Prostate gland (tissue), 2 donors: ENCODE measurements at places on chromosomes 11 and 22. TPM values are rescaled to one million over a fixed set of nuclear protein-coding genes. Genes with fewer than 3 reads are reported as not detected.

Gene DEFB108B
- total RNA-seq: not detected

Gene NRIP3
- total RNA-seq: 0.27 TPM

Gene TRPM5
- not detected for total RNA-seq

- no peak overlapping the region for H3K4me3 ChIP-seq
- H3K27me3 ChIP-seq: no peaks in the 10 kb centered on the region
- H3K4me1 ChIP-seq: no peaks in the 10 kb centered on the region
- H3K36me3 ChIP-seq: no peaks in the 10 kb centered on the region
- peak; percentile 5 for DNase-seq
These were observed 75.7 kb upstream of the E2F8 start for GRCh38 chr11:19316434-19316833.

GRCh38 chr11:2428322-2428795 lies 16.0 kb downstream of the TRPM5 start:
- H3K4me1 ChIP-seq: no peaks in the 10 kb centered on the region
- peak; percentile 77 for DNase-seq
- no peak overlapping the region for H3K4me3 ChIP-seq
- no peaks in the 10 kb centered on the region for H3K27me3 ChIP-seq
- no peaks in the 10 kb centered on the region for H3K36me3 ChIP-seq

DNA sequence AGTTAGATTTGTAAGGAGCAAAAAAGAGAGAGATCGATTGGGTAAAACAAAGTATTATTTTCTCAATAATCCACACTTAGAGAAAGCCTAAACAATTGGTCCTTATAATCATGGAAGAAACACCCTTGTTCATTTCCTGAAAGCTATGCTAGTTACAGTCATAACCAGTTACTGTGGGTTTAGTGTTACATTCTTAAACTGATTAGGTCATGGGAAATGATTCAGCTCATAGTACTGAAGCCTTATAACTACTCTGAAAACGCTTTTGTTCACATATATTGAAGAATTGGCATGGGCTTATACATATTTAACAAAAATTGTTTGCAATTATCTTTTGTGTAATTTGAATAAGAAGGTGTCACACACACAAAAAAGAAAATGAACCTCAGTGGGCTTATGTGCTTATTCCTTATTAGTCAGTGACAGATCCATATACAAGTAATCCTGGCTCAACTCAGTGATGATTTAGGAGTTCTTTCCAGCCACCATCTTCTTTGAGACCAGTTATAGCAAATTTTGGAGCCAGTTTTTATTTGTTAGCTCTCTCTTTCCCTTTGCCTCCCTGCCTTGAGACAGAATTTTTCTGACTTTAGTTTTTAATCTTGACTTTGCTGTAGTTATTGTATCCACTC lies 198.5 kb upstream of the CTSC start:
- no peak for DNase-seq
- no peaks in the 10 kb centered on the region for H3K36me3 ChIP-seq
- H3K4me3 ChIP-seq: no peak overlapping the region
- no peaks in the 10 kb centered on the region for H3K27me3 ChIP-seq
- H3K4me1 ChIP-seq: no peaks in the 10 kb centered on the region

DNA sequence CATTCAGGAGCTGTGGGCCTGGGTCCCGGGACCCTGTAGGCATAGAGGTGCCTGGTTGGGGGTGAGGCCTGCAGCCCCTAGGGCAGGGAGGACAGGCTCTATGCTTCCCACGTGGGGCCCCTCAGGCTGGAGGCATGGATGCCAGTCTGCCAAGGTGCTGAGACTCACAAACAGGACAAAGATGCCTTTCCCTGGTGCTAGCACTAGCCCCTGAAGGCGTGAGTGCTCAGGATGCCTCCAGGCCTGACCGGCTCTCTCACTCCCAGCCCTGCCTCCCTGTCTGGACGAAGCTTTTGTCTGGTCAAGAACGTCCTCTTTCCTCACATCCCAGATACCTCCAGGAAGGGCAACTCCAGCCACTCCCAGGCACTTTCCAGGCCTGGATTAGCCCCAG lies 2.1 kb downstream of the CDC42BPG start:
- H3K4me1 ChIP-seq: peaks cover 10% of the 10 kb centered on the region
- H3K4me3 ChIP-seq: peak overlapping the region; percentile 65
- H3K36me3 ChIP-seq: no peaks in the 10 kb centered on the region
- no peak for DNase-seq
- H3K27me3 ChIP-seq: no peaks in the 10 kb centered on the region

DNA sequence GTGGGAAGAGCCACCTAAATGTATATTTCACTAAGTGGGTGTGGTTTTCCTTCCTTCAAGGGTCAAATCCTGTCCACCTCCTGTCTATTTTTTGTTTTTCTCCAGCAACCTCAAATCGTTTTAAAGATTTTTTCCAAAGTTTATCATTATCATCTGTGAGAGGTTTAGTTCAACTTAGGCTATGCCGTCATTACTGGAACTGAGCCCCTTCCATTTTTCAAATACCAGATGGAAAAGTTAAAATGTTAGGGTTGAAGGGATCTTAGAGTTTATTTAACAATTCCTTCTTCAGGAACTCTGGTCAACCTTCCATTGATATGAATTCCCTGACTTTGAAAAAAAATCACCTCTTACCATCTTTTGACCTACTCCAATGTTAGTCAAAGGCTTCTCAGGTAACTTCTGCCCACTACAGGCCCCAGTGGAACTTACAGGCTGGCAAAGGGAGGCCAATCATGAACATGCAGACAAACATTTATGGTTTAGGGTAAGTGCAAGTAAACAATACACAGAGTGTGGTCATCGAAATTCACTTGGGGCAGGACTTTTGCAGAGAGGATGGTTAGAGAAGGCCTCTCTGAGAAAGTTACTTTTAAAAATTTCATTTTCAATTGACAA lies 45.2 kb downstream of the SYN3 start:
- DNase-seq: no peak
- no peak overlapping the region for H3K4me3 ChIP-seq
- no peaks in the 10 kb centered on the region for H3K27me3 ChIP-seq
- no peaks in the 10 kb centered on the region for H3K36me3 ChIP-seq
- no peaks in the 10 kb centered on the region for H3K4me1 ChIP-seq

DNA sequence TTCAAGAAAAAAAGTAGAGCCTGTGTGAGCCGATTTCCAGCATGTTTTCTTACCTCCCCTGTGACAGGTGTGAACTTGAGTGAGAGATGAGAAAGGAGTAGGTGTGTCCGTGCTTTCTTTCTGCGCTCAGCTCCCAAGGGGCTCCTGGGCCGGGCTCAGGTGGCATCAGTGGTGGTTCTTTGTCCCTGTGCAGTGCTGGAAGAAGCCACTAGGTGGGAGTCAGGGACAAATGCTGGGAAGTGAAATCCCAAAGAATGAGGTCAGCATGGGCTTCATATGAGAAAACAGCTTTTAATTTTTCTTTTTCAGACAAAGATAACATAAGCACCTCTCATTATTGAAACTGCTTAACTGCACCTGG lies 57.8 kb downstream of the PPFIBP2 start:
- H3K4me3 ChIP-seq: no peak overlapping the region
- H3K27ac ChIP-seq: peak overlapping the region; percentile 51
- no peaks in the 10 kb centered on the region for H3K27me3 ChIP-seq
- no peaks in the 10 kb centered on the region for H3K36me3 ChIP-seq
- H3K4me1 ChIP-seq: peaks cover 38% of the 10 kb centered on the region
- DNase-seq: peak; percentile 76

GRCh38 chr11:71286701-71287643 lies 34.6 kb upstream of the SHANK2 start:
- H3K4me3 ChIP-seq: no peak overlapping the region
- H3K4me1 ChIP-seq: peaks cover 8% of the 10 kb centered on the region
- H3K36me3 ChIP-seq: no peaks in the 10 kb centered on the region
- peak; percentile 91 for DNase-seq
- H3K27me3 ChIP-seq: no peaks in the 10 kb centered on the region

DNA sequence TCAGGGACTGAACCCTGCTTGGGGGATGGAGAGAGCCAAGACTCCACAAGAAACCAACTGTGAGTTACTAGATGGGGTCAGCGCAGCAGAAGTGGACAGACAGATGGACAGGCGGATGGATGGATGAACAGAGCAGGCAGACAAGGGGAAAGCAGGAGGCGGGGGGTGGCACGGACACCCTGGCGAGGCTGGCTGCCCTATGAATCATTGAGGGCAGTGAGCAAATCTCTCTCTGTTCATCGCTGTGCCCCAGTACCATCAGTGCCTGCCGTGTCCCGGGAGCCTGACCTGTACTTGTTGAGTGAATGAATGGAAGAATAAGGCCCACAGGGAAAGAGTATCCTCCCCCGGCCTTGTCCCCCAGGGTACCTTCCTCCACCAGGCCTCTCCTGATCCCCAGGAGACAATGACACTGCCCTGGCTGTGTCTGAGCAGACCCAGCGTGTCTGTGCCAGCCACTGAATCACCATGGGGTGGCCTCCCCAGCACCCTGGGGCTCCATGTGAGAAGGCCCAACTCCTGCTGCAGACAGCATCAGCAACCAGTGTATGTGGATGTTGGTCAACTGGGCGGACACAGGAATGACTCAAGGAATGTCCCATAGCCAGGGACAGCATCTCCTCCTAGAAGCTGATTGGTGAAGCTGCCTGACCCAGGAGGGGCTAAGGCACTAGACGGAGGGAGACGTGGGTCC lies 5.1 kb upstream of the KLHL35 start:
- peaks cover 1% of the 10 kb centered on the region for H3K27me3 ChIP-seq
- no peaks in the 10 kb centered on the region for H3K36me3 ChIP-seq
- no peak overlapping the region for H3K27ac ChIP-seq

DNA sequence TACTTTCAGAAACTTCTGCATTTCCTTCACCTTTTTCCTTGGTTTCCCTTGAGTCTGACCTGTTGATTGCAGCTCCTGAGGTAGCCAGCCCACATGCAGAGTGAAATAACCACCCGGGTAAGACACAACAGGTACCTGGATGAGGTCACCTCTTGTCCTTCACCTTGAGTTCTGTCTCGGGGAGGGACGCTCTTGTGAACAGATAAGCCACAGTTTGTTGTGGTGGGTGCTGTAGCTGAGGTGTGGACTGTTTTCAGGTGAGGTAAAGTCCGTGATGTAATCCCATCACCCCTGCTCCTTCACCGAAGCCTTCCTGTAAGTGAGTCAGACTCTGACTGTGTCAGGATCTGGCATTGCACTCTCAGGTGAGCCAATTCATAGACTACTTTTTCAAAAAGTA lies 183.1 kb downstream of the NAV2 start:
- DNase-seq: no peak
- no peak overlapping the region for H3K27ac ChIP-seq
- H3K27me3 ChIP-seq: no peaks in the 10 kb centered on the region
- no peak overlapping the region for H3K4me3 ChIP-seq

DNA sequence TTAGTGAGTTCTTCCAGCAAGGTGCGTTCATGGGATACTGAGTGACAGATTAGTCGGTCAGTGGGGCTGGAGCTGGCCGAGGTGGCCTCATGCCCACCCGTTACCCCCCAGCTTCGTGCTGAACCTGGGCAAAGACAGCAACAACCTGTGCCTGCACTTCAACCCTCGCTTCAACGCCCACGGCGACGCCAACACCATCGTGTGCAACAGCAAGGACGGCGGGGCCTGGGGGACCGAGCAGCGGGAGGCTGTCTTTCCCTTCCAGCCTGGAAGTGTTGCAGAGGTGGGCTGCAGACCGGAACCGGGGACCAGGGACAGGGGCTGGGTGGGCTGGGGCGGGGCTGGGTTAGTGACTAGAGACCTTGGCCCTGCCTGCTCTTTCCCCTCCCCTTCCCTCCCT lies 2.9 kb downstream of the LGALS1 start:
- no peak overlapping the region for H3K27ac ChIP-seq
- no peak for DNase-seq
- no peaks in the 10 kb centered on the region for H3K27me3 ChIP-seq
- no peak overlapping the region for H3K4me3 ChIP-seq

DNA sequence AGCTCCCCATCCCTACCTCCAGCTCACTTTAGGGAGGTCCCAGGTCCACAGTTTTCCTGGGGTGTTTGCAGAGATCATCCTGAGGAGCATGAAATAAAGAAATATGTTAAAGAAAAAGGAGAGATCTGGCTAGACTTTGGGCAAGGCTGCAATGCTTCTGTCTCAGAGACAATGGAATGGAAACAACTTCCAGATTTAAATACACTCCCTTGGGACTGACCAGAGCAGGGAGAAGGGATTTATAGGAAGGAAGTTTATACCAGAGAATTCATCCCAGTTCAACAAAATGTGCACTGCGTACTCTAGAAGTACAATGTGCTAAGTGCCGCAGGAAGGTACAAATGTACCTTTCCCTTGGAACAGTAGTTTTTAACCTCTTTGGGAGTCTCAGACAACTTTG lies 40.4 kb downstream of the ETS1 start:
- no peaks in the 10 kb centered on the region for H3K27me3 ChIP-seq
- H3K27ac ChIP-seq: no peak overlapping the region
- H3K4me1 ChIP-seq: no peaks in the 10 kb centered on the region

- DNase-seq: no peak
- H3K27ac ChIP-seq: peak overlapping the region; percentile 85
- H3K4me1 ChIP-seq: peaks cover 8% of the 10 kb centered on the region
- H3K4me3 ChIP-seq: peak overlapping the region; percentile 87
- no peaks in the 10 kb centered on the region for H3K36me3 ChIP-seq
These were observed 696 bp upstream of the MARK2 start for GRCh38 chr11:63838150-63838677.

- H3K27me3 ChIP-seq: no peaks in the 10 kb centered on the region
- H3K4me1 ChIP-seq: no peaks in the 10 kb centered on the region
- H3K27ac ChIP-seq: no peak overlapping the region
- no peak overlapping the region for H3K4me3 ChIP-seq
These were observed 52.0 kb downstream of the CBL start for GRCh38 chr11:119258180-119258579.

DNA sequence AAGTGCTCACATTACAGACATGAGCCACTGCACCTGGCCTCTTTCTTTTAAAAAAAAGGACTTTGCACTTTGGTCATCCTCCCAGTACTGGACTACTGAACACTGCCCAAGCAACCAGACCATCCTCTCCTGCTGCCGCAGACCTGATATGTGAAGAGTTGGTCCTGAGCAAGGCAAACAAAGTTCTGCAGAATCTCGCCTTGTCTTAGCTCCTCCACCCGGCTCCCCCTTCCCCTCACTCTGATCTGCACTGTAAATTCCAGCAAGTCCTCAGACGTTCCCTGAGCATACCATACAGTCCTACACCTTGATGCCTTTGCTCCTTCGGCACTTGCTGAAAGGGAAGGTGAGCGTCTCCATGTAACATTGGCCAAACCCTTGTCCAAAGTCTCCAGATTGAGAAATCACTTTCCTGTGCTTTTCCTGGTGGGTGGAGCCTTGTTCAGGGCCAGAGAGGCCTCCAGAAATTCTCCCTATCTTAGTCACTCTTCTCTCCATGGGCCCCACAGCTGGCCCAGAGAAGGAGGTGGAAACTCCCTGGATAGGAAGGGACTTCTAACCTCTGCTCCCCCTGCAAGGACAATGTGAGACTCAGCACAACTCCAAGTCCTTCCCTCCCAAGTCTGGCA lies 47.0 kb upstream of the TIMP3 start:
- H3K27ac ChIP-seq: no peak overlapping the region
- H3K4me3 ChIP-seq: no peak overlapping the region
- no peak for DNase-seq

DNA sequence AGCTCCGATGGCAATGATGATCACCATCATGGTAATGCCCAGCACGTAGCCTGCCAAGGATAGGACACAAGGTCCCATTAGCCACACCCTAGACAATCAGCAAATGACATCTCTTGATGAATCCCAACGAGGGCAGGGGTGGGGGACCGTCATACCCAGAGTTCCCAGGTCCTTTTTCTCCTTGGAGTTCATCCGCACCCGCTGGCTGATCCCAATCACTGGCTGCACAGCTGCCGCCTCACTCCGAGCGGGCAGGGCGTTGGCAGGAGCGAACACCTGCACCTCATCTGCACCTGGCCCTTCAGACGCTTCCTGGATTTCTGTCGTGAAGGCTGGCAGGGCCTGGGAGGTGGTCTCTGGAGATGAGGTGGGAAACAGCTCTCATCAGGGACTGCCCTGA lies 2.9 kb downstream of the PIK3IP1 start:
- H3K4me1 ChIP-seq: no peaks in the 10 kb centered on the region
- no peak for DNase-seq
- no peak overlapping the region for H3K4me3 ChIP-seq
- no peaks in the 10 kb centered on the region for H3K27me3 ChIP-seq
- no peaks in the 10 kb centered on the region for H3K36me3 ChIP-seq
